ENCODE measurements at places on chromosomes 11 and 22.

DNA sequence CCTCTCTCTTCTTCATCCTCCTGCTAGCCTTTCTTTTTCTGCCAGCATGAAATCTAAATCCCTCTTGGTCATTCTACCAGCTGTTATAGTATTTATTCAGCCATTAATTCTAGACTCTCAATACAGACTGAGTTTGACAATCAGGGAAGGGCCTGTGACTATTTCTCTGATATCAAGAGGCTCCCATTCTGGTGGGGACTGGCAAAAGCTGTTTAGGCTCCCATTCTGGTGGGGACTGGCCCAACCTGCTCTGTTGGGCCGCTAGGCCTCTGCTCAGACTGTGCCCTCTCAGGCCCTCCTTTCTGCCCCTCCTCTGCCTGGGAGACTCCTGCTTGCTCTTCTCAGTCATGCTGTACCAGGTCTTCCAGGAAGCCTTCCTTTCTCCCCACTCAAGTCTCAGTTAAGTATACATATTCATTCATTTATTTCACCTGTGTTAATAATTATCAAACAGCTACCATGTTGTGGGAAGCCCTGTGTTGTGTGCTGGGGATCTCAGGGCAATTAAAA, 323.7 kb upstream of the NARS2 start:
- no peak for DNase-seq

DNA sequence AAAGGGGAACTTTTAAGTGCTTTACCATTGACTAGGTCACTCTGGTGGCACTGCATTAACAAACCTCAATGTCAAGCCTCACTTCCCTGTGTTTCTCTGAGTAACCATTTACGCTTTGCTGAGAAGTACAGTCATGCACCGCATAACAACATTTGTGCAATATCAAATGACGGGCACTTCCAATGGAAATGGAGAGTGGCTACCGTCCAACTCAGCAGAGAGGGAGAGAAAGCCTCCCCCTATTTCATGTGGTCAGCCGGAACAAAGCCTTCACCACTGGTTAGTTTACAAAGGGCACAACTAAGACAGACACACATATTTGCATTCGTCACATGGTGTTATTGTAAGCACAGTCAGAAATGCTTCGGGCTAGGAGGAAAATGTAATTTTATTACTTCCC, 117.3 kb downstream of the RASSF10 start:
- no peak for DNase-seq

DNA sequence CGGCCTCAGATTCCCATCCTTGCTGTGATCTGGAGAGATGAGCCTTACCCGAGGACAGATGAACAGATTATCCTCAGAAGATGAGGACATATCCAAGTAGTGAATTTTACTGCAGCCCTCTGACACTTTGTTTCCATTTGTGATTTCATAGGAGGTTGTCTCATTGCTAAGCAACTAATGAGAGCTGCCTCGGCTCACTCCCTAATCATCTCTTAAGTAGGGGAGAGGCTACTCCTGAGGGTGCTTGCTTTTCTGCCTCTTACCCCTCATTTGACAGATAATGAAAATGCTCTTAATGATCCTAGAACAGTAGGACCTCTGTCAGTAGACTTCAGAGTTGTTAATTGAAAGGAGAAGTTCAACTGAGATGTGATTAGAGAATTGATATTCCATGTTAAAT, 150.9 kb downstream of the TBC1D22A start:
- no peak for DNase-seq

GRCh38 chr11:26964339-26964738, 29.6 kb upstream of the FIBIN start:
- DNase-seq: no peak

DNA sequence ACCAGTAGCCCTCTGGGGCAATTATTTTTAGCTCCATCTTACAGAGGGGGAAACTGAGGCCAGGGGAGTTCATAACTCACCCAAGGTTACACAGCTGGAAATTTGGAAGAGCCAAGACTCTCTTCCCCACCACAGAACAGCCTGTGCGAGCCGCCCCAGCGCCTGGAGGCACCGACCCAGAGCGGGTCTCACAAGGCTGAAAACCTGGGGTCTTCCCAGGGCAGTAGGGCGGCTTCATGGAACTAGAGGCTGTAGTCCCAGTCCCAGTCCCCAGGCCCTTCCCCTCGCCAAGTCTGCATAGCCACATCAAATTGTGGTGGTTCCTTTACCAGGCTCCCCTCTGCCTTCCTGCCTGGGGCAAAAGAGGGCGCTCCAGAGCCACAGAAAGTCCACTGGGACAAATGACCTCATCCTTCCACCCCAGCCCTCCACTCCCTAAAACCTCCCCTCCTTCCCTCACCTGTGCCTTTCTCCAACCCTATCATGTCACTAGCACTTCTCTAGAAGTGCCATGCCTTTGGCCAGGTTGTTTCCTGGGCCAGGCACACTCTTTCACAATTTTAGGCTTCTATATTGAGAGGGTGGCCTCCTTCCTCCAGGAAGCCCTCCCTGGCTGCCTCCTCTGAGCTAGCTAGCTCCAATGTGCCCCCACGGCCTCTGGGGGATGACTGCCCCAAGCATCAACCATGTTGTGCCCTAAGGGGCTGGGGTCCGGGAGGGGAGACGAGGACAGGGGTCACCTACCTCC, 15.2 kb upstream of the CDC42EP1 start:
- peak; percentile 79 for DNase-seq

Measured in lung microvascular endothelial cell (primary cell).